ENCODE measurements at places on chromosomes 12 and 14.
A peak's percentile ranks its signal among the peaks of the same experiment; 100 is the strongest.

GRCh38 chr12:56157201-56158028, 744 bp upstream of the MYL6 start:
- DNase-seq, result peak; percentile 95

DNA sequence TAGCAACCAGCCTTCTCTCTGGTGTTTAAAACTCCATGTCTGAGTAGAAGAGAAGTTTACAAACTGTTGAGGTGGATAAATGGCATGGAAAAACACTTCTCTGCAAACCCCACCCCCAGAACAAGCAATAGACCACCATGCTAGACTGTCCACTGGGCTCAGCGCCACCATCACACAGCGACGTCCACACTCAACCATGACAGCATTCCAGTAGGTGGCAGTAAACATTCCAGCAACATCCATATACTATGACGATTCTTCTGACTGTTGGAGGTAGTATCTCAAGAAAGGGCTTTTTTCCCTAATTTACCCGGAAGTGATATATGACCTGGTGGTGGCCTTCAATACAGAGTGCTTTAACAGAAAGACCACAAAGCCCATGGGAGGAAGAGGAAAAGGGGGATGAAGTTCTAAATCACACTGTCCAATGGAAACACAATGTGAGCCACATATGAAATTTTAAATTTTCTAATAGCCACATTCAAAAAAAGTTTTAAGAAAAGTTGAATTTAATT, 152.2 kb downstream of the SLC15A4 start:
- peak; percentile 41 for DNase-seq

DNA sequence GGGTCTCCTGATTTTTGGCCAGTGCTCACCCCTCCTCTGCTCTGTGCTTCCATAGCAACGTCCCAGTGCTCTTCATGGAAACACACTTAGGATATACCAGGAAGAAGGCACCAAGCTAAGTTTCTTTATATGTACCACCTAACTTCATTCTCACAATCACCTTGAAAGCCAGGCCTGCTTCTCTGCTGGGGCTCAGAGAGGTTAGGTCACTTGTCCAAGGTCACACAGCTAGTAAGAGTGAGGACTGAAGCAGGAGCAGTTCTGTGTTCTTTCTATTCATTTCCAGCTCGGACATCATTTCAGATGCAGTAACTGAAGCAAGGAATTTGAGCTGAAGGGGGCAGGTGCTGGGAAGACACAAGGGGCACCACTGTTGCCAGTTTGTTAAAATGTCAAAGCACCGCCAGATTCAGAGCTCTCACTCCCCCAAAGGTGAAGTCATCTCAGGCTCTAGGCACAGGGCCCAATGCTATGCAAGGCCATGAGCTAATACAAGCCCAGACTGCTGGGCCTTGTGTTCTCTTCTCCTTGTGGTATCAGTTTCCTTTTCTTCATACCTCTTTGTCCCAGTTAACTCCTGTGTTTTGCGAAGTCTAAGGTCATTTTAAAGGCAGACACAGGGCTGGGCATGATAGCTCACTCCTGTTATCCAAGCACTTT, 19.7 kb upstream of the YY1 start:
- no peak for DNase-seq

DNA sequence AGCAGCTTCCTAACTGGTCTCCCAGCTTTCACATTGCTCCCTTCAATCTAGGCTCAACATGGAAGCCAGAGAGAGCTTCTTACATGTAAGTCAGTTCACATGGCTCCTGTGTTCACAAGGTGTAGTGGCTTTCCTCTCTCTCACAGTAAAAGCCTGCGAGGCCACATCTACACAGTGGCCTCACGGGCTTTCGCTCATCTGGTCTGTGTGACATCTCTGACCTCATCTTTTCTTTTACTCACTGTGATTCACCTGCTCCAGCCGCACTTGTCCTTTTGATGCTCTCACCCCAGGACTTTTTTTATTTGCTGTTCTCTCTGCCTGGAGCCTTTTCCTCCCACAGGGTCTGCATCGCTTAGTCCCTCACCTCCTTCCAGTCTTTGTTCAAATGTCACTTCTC, 122.1 kb downstream of the SLC5A8 start:
- DNase-seq, result no peak

DNA sequence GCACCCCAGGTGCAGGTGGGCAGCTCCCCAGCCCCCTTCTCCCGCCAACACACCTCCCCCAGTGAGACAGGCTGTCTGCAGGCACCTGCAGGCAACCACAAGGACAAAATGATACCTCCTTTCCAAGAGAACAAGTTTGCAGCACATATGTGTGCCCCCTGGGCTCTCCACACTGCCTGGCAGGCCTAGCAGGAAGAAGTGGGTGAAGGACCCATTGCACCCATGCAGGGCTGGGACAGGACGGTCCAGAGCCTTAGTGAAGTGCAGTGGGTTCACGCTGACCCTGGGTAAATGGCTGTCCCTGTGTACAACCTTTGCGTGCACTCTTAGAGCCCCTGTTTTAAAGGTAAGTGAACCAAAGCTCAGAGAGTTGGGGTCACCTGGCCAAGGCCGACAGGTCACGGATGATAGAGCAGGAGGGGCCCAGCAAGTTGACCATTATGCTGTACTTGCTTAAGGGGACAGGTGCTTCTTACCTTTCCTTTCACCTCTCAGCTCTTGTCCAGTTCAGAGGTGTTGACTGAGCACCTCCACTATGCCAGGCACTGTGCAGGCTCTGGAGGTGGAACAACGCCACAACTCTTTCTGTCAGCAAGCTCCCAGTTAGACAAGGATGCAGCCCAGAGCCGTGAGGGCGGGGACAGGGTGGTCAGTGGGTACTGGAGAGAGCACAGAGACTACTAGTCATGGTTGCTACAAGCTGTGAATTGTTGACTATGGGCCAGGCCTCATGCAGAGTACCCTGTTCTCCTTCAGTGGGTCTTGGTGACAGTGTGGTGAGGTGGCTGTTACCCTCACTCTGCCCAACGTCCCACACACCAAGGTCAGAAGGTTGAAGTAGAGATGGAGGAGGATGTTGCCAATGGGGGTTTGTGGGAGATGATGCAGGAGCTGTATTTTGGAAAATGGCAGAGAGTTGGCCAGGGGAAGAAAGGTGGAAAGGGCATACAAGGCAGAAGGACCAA, 125.9 kb downstream of the PAPOLA start:
- no peak for DNase-seq

DNA sequence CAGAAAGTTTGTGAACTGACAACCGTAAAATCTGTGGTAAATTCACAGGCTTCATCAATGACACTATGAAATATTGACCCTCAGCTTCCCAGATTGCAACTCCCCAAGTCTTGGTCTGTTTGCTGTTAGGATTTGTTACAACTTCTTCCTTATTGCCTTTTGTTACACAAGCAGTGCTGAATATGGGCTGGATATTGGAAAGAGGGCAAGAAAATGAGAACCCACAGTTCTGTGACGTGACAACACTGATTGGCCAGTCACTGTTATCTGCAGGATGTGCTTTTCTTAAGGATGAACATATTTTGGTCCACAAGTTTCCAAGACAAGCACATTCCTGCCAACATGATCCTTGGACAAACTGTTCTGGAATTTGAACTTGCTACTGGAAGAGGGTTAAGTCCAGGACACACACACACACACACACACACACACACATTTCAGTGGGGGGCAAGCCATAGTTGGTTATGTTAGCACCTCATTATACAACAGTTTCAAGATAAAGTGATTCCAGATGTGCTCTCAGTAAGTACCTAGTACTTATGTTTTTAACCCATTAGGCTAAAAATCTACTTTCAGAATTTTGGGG, 16.6 kb upstream of the SLC38A2 start:
- no peak for DNase-seq

DNA sequence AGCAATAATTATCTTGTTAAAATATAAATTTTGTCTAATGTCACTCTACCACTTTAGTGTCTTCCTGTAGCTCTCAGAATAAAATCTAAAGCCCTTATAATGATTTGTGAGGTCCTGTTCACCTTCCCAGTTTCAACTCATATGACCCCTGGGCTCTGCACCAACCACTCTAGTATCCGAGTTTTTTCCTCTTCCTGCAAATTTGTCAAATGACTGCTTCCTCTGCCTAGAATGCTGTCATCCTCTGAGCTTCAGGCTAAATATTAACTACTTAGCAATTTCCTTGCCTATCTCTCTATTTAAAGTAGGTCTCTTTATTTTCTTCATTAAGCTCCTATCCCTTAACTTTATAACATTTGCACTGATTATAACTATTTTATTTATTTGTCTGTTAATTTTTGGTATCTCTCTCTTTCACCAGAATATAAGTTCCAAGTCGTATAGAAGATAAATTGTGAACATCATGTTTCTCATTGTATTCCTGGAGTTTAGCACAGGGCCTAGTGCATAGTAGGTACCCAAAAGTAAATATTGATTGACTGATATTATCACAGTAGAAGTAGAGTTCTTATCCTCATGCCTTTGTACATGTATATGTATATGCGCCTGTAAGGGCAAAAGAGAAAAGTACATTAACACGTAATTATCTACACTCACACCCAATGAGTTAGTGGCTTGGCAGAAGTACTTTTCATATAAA, 196.0 kb downstream of the BCAT1 start:
- DNase-seq, result peak; percentile 61

GRCh38 chr12:121102307-121102706, 30.4 kb upstream of the P2RX7 start:
- no peak for DNase-seq

- no peak for DNase-seq
Measured at GRCh38 chr12:84804691-84805473, 107.7 kb downstream of the SLC6A15 start.

GRCh38 chr14:92383805-92384204, 60.8 kb downstream of the SLC24A4 start:
- DNase-seq, result no peak

DNA sequence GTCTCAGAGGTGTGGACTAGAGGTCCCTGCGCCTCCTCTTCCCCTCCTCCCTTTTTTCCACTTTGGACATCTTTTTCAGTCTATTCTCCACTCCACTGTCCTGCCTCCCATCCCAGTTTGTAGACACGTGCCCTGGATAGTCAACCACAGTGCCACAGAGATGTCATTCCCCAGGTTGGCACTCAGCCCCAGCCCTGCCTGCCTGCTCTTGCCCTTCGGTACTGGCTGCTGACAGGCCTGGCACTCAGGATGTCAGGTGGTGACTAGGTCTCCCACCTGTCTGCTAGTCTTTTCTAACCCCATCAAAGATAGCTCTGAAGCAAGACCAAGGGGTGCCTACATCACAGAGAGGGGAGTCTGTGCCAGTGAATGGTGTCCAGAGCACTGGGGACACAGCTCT, 15.8 kb downstream of the KRT71 start:
- no peak for DNase-seq

DNA sequence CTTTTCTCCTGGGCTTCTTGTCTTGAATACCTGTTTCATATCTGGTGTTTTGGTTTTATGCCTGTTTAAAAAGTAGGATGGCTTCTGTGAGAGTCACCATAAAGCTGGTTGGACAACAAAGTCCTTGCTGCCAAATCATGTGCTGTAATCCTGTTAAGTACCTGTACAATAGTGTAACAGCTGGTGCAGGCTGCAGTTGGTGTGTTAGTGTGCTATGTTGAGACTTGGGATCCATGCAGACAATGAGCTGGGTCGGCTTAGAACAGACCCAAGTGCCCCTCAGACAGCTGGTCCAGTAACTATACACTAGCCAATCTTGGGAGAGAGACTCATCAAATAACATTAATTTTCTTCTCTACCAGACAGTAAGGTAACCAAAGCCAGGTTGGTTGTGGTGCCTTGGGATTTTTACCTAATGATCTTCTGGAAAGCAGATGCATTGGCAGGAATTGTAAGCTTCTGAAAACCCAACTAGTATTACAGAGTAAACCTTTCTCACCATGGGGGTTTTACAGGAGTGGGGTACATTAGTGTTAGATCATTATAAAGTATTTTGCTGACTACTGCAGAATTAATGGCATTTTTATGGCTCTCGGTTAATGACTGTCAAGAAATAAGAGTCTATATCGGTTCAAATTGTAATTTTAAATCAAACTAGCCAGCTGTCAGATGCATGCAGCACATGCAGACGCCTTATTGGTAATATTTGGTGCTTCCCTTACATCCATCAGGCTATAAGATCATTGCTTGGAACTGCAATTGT, 231.2 kb downstream of the PDZRN4 start:
- no peak for DNase-seq

DNA sequence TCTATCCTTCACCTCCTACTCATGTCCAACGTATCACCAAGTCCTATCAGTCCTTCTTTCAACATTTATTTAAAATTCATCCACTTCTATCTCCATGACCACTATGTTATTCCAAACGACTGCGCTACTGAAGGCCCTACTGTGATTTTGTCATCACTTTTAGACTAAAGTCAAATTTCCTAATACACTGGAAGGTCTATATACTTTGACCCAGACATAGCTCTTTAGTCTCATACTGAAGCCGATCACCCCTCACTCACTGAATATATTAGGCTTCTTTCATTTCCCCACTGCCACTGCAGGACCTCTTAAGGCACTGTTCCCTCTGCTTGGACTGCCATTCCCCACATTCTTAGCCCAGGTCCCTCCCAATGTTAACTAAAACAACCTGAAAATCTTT, 25.6 kb downstream of the SLC38A4 start:
- no peak for DNase-seq

- no peak for DNase-seq
Measured at GRCh38 chr14:68482772-68483395, 310.0 kb downstream of the ZFP36L1 start.

DNA sequence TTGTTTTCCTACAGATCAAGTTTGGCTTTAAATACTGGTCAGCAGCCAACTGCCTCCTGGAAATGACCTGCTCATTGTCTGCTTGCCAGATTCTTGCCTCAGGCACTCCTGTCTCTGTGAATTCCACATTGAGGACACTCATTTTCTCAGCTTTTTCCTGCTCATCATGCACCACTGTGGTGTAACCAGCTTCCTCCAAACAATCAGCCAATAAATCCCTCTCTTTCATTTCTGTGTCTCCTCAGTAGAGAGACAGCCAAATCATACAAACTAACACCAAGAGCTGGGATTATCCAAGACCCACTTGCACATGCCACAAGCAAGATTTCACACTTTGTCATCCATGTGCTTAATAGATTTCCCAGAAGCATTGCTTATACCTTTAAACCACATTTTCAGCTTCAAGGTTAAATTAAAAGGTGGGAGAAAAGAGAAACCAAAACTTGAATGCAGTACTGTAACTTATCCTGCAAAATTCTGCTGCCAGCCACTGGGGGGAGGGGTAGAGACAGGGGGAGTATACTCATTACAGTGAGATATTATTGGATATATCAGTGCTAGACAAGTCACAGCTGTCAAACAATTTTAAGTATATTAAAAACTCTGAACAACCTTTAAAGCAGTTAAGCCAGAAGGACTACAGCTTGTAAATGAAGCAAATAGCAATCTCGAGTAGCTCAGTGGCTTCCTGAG, 105.0 kb downstream of the PPP2R5E start:
- peak; percentile 48 for DNase-seq

- DNase-seq, result no peak
Measured at GRCh38 chr12:49642370-49642802, 19.0 kb downstream of the PRPF40B start.

DNA sequence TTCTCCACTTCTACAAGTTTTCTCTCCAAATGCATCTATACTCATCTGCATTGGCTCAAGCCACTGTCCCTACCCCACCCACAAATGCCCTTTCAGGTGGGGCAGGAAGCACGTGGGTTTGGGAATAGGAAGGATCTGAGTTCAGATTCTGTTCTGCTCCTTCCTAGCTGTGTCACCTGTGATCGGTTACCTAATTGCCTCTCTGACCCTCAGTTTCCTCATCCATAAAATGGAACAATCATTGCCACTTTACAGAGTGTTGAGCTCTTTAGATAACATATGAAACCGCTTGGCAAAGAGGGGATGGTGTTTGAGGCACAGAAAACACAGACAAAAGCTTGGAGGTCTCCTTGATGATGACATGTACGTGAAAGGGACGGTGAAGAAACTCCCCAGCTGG, 34.5 kb downstream of the FOXN3 start:
- DNase-seq, result no peak

GRCh38 chr12:56220611-56221231, 1.0 kb downstream of the RNF41 start:
- peak; percentile 62 for DNase-seq

Measured in ACHN (cell line).